ENCODE measurements at places on chromosomes 16 and 17. TPM values are rescaled to one million over a fixed set of nuclear protein-coding genes. Genes with fewer than 3 reads are reported as not detected.

The ATF7IP2 gene
- total RNA-seq = 6.2 TPM

The SKAP1 gene
- total RNA-seq = not detected

The CCDC154 gene
- total RNA-seq = not detected

The MYO15A gene
- total RNA-seq = not detected

The KRT27 gene
- total RNA-seq = not detected

The KRTAP9-2 gene
- total RNA-seq = not detected

The TBC1D3E gene
- total RNA-seq = not detected

DNA sequence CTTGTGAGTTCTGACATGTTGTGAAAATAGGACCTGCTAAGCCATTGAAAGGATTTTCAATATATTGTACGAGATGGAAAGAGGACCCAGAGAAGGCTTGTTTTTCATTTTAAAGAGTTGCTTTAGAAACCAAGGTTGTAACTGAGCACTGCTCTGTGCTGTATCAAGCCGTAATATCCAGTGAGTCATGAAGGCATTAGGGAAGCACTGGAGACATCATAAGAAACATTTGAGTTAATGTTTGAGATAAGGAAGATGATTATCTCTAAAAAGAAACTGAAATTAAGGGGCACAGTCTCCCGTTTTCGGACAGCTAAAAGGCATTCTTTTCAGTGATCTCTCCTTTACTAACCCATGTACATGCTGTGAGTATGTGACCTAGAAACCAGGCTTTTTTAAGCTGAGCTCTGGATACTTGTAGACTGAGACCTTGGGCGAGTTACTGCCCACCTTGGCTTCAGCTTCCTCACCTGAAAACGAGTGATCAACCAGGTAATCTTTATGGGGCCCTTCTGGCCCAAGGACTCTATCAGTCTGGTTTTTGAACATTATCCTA lies 149.2 kb upstream of the TBX2 start:
- peak; percentile 30 for DNase-seq

DNA sequence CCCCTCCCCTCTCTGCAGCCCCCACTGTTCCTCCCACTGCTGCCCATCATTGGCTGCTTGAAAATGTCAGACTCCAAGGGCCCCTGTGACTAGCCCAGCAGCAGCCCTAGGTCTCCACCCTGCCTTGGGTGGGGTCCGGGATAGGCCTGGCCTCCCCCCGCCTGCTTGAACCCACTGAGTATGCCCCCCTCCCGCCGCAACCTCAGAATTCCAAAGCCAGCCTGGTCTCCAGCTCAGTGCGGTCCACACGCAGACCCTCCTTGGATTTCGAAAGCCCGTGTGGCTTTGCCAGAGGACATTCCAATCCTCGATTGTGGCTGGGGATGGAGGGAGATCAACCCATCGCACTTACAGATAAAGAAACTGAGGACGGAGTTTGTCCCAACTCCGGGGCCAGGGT lies 6.4 kb downstream of the DPEP1 start:
- no peak for DNase-seq

DNA sequence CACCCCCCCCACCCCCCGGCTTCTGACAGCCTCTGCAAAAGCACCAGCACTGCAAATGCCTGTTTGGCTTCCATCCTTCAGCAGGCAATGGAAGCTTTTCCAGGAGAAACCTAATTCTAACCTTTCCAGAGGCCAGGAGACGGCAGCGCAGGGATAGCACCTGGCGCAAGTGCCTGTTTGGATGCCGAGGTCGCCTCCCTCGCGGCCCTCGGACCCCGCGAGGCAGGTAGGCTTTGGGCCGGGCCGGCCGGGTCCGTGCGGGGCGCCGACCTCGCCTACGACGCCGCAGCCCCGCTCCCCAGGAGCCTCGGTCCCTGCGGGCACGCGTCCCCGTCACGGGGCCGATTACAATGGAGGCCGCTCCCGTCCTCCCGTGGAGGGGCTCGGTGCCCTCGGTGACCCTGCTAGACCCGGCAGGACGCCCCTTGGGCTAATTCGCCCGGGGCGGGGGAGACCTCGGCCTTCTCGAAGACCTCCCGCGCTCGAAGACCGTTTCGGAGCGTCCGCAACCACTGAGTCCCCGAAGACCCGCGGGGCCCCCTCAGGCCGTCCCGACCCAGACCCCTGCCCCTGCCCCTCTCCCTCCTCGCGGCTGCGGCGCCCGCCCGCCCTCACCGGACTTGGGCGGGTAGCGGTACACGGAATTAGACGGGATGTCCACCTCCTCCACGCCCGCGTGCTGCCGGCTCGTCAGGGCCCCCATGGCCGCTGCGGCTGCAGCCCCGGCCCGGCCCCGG lies 587 bp downstream of the RNF157 start:
- DNase-seq = no peak

GRCh38 chr16:89341279-89341678 lies 123.8 kb downstream of the ZNF778 start:
- no peak for DNase-seq

- no peak for DNase-seq
Measured at GRCh38 chr17:67648032-67648905, 69.5 kb upstream of the NOL11 start.

DNA sequence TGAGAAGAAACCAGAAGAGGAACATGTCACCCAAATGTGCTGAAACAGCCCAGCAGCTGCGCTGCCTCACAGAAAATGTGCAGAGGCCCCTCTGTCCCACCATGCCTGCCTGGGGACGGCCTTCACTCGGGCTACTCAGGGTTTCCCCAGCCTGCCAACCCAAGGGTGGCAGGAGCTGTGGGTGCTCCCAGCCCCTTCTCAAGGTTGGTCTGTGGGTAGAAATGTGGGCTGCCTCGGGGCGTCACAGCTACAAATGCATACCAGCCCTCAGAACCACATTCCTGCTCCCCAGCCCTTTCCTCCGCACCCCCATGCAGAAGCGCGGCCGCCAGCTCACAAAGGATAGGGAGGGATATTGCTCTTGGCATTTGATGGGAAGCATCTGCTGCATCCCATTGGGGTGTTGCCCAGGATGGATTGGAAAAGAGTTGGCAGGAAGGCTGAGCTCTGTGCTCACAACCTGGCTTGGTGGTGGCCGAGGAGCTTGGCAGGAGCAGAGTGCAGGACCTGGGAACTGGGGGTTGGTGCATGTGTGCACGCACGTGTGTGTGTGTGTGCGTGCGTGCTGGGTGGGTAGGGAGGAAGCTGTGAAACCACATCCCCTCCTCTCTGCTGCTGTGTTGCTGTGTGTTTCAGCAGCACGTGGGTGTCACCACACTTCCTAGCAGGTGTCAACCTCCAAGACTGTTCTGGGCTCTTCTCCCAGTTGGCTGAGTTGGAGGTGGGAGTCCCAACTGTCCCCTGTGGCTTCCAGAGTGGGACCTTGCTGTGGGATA lies 304.4 kb downstream of the SEC14L1 start:
- DNase-seq = no peak

GRCh38 chr16:75420987-75421819 lies 12.1 kb downstream of the CFDP1 start:
- DNase-seq = no peak

DNA sequence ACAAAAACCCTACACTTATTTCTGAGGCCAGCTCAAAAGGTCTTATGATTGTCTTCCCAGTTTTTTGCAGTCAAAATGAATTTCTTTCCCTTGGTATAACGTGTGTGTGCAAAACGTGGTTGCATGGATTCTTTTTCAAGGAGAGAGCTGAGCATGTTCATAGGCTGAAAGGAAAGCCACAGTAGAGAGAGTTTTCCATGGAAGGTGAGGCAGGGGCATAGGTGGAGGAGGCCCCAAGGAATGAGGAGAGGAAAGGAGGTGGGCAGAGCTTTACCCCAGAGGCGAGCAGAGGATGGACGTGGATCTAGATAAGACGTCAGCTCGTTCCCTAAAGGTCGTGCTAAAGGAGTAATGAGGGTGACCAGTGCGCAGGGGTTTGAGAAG lies 22.8 kb downstream of the TRPV2 start:
- DNase-seq = no peak

GRCh38 chr16:71536752-71537499 lies 10.7 kb downstream of the CHST4 start:
- DNase-seq = no peak

GRCh38 chr16:27461483-27462171 lies 59.7 kb downstream of the IL21R start:
- DNase-seq = no peak

DNA sequence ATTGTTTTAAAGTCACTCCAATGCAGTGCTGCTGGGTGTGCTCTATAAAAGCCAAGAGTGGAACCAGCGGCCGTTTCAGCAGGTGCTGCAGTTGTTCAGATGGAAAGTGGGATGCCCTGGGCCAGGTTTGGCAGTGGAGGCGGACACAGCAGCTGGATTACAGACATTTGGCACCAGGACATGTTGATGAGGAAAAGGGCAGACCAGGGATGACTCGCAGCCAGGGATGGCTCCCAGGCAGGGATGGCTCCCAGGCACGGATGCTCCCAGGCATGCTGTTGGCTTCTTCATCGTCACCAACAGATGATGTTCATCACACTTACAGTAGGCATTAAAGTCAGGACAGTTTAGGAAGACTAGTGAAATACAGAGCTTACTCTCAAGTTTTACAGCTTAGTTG lies 10.0 kb downstream of the GAN start:
- DNase-seq = no peak

DNA sequence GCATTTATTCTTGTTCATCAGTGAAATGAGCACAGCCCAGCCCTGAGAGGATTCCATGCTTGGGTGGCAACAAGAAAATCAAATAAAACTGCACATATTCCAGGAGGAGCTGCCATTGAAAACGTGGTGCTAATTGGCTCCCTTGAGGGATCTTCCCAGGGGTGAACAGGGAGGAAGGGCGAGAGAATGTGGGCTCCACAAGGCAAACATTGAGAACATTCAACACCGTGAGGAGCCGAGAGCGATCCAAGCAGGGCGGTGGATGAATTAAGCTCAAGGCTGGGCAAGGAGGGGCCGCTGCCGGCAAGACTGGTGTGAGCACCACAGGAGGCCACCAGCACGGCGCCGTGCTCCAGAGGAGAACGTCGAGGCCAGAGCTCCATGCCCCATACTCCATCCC lies 166.9 kb downstream of the C16orf95 start:
- DNase-seq = no peak

DNA sequence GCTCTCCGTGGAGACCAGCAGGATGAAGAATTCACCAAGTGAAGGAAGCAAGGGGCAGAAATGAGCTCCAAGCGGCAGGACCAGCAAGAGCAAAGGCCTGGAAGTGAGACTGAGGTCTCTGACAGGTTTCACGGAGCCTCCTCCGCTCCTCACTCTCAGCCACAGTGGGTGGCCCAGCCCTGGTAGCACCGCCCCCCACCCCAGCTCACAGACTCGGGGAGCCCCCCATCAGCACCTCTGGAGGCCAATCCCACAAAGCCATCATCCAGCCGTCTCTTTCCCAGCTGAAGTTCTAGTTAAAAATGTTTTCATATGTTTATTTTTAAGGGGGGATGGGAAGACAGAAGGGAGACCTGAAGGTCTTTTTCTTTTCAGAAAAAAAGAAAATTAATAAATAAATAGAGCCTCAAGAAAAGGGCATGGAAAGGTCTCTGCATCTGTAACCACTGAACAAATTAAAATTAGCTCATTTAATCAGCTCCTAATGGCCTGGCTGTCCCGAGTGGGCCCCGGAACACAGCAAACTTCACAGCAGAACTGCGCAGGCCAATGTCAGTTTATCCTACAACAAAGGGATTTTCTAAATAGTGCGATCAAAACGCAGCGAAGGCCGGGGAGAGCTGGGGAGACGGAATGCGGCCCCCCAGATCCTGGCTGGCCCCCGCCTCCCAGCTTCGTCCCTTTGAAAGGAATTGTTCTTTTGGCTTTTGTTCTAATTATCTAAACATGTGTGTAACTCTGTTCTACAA lies 190.3 kb downstream of the ZNF423 start:
- no peak for DNase-seq

GRCh38 chr16:3907586-3907985 lies 27.1 kb upstream of the CREBBP start:
- DNase-seq = no peak

DNA sequence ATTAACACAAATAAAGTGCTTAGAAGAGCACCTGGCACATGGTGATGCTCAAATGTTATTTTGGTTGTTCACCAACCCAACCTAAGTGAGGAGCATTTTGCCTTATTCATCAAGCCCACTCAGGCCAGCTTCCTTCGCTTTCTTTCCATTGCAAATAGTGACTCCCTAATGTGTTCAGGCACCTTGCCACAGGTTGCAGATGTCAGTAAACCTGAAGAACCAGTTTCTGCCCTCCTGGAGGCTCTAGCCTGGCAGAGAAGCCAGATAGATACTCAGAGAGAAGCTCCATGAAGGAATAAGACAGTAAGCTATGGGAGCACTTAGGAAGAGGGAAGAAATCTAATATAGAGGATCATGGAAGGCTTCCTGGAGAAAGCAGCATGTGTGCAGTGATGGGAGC lies 23.9 kb downstream of the GPR139 start:
- DNase-seq = peak; percentile 37

GRCh38 chr17:38421871-38422827 lies 6.1 kb upstream of the ARHGAP23 start:
- DNase-seq = no peak

GRCh38 chr17:57679356-57679755 lies 65.7 kb downstream of the CCDC182 start:
- DNase-seq = no peak

- DNase-seq = peak; percentile 41
Measured at GRCh38 chr16:67000384-67001351, 12.3 kb downstream of the CES4A start.

DNA sequence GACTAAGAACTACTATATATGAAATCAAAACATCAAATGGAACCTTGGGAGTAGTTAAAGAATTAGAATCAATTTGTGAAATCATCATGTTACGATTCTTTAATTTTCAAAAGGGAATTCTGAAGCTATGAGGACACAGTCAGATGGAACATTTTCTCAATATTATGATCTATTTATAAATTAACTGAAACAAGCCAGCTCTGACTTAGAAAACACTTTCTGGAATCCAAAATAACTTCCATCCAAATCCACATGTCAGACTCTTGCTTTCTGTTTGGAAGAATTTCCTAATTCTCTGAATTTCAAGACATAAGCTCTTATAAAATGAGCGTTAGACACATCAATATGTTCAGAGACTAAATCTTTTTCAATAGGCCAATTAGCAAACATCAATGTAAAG lies 737.7 kb upstream of the SOX9 start:
- DNase-seq = no peak
